ENCODE measurements at places on chromosomes 3 and 15. TPM values are rescaled to one million over a fixed set of nuclear protein-coding genes. Genes with fewer than 3 reads are reported as not detected.

The SERPINI2 gene
- 1.2 TPM for polyA plus RNA-seq

DNA sequence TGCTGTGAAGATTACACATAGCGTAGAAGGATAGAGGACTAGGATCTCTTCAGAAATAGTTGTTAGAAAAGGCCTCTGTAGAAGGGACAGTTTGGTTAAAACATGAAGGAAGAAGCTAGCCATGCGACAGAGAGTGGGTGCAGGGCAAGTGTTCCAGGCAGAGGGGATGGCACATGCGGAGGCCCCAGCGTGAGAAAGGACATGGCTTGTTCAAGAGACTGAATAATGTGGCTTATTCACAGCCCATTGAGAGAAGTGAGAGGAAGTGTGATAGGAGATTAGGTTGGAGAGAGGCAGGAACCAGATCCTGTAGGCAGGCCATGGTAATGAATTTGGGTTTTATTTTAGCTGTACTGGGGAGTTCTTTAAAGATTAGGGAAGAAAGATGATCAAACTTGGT, 56.4 kb downstream of the NEO1 start:
- DNase-seq: no peak

The PDCD7 gene
- polyA plus RNA-seq: 30.6 TPM

DNA sequence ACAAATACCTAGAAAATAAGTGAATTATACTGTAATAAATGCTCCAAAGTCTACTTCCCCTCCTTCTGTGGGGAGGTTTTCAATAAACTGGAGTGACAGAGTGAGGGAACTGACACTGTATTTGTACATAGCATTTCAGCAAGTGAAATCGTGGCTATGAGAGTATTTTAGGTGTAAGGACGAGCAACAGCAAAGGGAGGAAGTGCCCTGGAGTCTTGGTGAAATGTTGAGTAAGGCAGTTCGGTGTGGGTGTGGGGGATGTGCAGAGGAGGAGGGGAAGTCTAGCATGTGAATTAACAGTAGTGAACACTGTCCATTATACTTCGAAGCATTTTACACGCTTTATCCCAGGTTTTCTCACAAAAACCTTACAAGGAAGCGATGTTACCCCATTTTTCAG, 18.1 kb upstream of the P2RY13 start:
- DNase-seq: no peak

GRCh38 chr3:129295286-129295685, 16.6 kb downstream of the HMCES start:
- no peak for DNase-seq

GRCh38 chr15:85473455-85473854, 93.1 kb downstream of the AKAP13 start:
- no peak for DNase-seq

DNA sequence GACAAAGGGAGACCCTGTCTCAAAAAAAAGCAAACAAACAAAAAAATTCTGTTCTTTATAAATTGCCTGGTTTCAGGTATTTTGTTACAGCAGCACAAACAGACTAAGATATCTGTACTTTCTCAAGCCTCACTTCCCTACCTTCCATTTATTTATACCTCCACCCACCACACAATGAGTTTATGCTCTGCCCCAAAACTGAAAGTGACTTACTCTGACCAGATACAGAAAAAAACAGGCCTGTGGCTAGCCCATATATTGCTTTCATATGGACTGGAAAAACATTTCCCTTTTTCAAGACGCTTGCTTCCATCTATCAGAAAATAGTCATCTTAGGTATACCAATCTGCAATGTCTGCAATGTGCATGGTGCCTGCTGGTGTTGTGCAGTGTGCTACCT, 8.7 kb upstream of the GPD1L start:
- DNase-seq: no peak

- DNase-seq: no peak
Measured at GRCh38 chr15:70199540-70200410, 102.1 kb upstream of the TLE3 start.

- DNase-seq: no peak
Measured at GRCh38 chr15:85690561-85691231, 104.0 kb downstream of the KLHL25 start.

- peak; percentile 54 for DNase-seq
Measured at GRCh38 chr3:13110678-13111116, 37.5 kb upstream of the IQSEC1 start.

DNA sequence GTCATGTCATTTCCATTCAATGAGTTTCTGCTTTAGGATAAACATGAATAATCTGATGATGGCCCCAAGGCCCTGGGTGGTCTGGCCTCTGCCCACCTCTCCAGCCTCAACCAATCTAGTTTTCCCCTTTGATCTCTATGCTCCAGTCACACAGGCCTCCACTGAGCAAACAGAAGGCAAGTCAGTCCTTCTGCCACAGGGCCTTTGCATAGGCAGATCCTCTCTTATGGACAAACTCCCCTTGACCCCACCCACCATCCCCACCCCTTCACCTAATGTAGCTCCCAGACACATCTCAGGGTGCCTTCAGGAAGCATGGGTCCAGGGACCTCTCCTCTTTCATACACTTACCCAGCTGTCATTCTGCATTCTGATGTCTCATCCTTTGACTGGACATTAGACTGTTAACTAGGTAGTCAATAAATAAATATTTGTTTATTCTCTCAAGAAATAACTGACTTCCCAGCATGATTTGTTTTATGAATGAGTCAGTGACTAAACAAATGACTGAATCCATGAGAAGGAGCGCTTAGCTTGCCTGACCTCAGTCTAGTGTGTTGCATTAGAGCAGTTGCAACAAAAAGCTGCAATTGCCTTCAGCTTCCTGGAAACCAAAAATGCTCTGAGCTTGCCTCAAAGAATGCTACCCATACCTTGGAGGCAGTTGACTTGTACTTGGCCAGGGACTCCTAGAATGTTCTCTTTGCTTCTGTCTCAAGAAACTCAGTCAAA, 386.6 kb upstream of the WNT5A start:
- DNase-seq: no peak

The NRROS gene
- 2.8 TPM for polyA plus RNA-seq

GRCh38 chr3:5231074-5231473, 43.6 kb downstream of the EDEM1 start:
- no peak for DNase-seq

The POPDC2 gene
- 4.5 TPM for polyA plus RNA-seq

DNA sequence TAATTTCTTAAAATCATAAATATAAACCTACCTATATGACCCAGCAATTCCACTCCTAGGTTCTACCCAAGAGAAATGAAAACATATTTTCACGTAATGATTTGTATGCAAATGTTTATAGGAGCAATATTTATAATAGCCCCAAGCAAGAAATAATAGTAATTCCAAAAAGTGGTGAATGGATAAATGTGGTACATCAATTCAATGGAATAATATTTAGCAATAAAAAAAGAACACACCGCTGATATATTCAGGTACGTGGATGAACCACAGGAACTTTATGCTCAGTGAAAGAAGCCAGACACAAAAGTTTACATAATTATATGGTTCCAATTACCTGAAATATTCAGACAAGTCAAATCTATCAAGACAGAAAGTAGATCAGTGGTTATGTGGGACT, 49.9 kb downstream of the ACAD9 start:
- DNase-seq: no peak

GRCh38 chr3:187049462-187050101, 89.7 kb downstream of the RPL39L start:
- no peak for DNase-seq

GRCh38 chr3:55897573-55898224, 410.6 kb upstream of the WNT5A start:
- no peak for DNase-seq

GRCh38 chr3:183556722-183557121, 1.2 kb upstream of the KLHL6 start:
- DNase-seq: no peak

- DNase-seq: no peak
Measured at GRCh38 chr15:43330780-43331087, 361 bp upstream of the LCMT2 start.

The PPP1R14D gene
- 0.52 TPM for polyA plus RNA-seq

The COPS2 gene
- polyA plus RNA-seq: 112 TPM

GRCh38 chr3:13451301-13451673, 28.8 kb upstream of the HDAC11 start:
- DNase-seq: no peak

- no peak for DNase-seq
Measured at GRCh38 chr15:77541421-77542181, 91.1 kb downstream of the LINGO1 start.

GRCh38 chr3:168213920-168214319, 118.2 kb upstream of the GOLIM4 start:
- no peak for DNase-seq

GRCh38 chr15:38961931-38962330, 397.3 kb upstream of the RASGRP1 start:
- no peak for DNase-seq

The HEMK1 gene
- polyA plus RNA-seq: 18.8 TPM

DNA sequence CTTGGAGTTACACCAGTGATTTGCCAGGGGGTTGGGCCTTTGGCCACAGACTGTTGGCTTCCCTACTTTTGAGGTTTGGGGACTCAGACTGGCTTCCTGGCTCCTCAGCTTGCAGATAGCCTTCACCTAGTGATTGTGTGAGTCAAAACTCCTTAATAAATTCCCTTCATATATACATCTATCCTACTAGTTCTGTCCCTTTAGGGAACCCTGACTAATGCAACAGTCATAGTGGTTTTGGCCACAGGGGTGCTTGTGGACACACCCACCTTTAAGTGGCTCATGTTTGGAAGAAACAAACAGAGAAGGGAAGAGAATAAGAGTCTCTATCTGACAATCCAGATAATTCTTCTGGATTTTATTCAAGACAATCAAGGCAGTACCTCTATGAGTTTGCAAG, 457.7 kb downstream of the EPHA3 start:
- DNase-seq: no peak

DNA sequence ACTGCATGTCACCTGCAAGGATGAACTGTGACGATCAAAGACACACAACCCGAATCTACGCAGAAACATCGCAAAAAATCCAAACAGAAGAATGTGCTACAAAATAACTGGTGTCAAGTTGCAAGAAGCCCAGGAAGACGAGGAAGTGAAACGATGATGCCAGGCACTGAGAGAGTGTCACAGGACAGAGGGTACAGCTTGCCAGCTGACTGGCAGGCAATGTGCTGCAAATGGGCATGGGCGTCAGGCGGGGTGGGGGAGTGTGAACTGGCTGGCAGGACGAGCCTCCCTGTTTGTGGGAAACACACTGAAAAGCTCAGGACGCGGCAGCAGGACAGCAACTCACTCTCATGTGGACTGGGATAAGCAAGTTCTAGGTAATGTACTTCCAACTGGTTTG, 28.9 kb upstream of the OCA2 start:
- DNase-seq: no peak

The PRR20G gene
- not detected for polyA plus RNA-seq
